ENCODE measurements at places on chromosomes 6 and 20.
A peak's percentile ranks its signal among the peaks of the same experiment; 100 is the strongest.

DNA sequence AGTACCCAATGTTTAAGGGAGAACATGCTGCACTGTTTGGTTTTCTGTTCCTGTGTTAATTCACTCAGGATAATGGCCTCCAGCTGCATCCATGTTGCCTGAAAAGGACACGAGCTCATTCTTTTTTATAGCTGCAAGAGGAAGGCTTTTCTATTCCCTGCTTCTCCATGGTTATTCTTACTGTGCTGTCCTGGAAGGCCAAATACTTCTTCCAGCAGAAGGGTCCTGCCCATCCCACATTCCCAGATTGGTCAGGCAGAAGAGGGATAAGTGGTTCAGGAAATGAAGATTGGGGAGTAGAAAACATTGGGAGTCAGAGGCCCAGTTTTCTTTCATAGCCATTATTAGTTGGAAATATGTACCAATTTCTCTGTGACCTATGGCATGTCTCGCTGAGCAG is 122.4 kb downstream of the TCP11 start:
- no peak for DNase-seq

- no peak for DNase-seq
These were observed 70.9 kb upstream of the NHSL1 start for GRCh38 chr6:138569970-138570724.

DNA sequence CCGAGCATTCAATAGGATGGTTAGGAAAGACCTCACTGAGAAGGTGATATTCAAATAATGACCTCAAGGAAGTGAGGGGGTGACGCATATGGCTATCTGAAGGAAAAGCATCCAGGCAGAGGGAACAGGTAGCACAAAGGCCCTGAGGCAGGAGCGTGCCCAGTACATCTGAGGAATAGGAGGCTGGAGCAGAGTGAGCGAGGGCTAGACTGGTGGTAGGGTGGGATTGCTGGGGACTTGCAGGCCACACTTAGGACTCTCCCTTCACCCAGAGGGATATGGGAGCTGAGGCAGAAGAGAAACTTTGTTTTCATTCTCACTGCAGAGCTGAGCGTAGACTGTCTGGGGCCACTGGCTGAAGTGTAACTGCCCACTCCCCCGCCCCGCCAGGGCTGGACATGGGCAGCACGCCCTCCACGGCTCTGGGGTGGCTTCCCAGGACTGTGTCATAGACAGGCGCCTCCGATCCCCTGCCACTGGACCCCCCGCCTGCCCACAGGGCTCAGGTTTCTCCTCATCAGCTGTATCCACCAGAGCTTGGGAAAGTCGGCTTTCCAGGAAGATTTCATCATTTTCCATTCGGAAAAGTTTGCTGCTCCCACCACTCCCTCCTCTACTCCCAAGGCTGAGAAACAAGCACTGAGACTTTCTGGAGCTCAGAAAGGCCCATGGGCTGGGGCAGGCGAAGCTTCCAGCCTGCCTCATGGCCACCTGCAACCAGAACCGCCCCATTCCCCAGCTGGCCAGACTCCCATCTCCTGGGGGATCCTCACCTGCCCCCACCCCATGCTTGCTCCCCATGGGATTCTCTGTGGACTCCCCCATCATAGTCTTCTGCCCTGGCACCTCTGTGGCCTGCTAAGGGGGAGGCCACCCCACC is 142.6 kb downstream of the MRPL14 start:
- DNase-seq = no peak

- DNase-seq = no peak
These were observed 37.0 kb upstream of the BTBD3 start for GRCh38 chr20:11880680-11881079.

GRCh38 chr6:30730601-30731435 is 10.7 kb downstream of the TUBB start:
- DNase-seq = peak; percentile 88

DNA sequence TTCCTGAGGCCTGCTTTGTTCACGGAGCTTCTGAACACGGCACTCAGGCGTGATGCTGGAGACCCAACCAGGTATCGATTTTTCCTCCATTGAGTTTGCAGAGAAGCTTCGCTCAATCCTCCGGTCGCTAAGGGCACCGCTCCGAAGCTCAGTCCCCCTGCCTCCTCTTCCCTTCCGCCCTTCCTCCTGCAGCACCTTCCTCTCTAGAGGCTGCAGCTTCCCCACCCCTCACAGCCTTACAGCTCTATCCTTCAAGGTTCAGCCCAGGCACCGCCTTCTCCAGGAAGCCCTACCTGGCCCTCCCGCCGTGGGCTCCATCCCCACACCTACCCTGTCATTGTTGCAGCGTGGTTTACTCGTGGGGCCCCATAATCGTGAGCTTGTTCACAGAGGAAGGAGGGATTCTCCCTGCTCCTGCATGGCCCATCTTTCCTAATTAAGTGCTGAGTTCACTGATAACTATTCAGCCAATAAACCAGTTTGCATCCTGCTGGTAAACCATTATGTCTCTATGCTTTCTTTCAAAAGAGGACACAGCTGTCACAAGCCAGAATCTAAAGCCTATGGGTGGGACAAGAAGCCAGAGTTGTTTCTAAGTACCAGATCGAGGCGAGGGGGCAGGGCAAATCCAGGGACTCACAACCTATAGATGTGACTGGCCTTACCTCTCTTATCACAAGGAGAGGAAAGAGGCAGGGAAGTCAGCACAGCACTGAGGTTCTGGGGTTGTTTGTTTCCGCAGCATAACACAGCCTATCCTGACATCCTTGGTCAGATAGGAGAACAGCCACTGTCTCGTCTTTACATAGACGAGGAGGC is 152.0 kb downstream of the GRM4 start:
- DNase-seq = no peak

DNA sequence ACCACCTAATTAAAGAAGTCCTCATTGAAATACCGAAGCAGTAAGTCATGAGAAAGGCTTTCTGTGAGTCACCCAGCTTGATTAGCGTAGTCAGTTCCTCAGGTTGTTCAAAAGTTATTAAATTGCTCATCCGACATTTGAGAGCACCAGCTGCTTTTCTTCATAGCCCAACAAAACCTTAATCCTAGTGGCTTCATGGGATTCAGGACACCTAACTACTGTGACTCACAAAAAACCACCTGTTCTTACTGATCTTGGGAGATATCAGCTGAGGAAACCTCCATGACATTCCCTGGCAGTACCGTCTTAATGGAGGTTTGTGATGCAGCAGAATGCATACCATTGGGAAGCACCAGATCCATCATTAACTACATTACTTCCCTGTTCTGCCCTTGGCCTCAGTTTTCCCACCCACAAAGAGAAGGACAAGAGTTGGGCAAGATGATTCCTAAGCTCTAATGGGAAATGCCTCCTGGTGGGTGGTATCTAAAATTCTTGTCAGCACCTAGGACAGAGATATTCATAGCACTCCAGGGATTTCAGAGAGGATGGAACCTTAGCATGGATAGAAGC is 103.8 kb downstream of the KHDC1L start:
- DNase-seq = no peak

DNA sequence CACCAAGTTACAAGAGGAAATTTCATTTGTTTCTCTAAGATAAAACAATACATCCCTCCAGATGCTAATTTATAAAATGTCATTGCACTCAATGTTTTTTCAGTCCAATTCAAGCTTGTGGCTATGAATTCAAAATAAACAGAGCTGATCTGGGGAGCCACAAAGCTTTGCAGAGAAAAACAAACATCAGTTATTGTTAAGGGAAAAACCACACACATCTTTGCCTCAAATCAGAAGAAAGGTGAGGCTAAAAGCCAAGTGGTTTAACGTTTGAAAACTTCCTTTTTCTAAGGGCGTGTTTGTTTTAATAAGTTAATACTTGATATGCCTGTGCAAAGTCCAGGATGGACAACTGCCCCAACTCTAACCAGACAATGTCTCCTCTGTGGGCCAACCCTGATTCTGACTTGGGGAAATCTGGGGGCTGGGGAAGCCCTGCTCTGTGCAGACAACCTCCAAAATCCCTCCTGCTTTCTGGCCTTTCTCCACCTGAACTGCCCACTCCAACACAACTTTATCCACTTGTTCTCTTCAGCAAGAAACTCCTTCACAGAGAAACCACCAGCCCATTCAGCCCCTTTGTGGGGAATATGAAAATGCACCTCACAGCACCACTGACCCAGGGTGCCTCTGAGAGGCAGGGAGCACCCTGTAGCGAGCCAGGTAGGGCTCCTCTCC is 44.6 kb upstream of the NT5E start:
- no peak for DNase-seq

GRCh38 chr6:118524686-118525085 is 23.4 kb upstream of the PLN start:
- DNase-seq = no peak
